NCI-H2171 (cell line): ENCODE measurements at places on chromosomes 11 and 22.

DNA sequence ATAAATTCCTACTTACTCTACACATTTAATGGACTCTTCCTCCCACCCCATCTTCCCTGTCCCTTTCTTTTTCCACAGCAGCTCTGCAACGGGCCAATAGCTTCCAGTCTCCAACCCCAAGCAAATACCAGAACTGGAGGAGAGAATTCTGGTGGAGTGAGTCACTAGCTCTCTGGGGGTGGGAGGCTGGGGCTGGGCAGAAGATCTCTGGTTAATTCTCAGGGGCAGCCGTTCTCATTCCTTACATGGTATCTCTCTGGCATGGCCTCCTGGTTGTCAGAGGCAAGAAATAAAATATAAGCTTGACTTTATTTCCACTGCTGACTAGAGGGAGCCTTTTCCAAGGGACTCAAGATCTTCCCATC, 90.4 kb upstream of the PARVA start:
- DNase-seq, result no peak

DNA sequence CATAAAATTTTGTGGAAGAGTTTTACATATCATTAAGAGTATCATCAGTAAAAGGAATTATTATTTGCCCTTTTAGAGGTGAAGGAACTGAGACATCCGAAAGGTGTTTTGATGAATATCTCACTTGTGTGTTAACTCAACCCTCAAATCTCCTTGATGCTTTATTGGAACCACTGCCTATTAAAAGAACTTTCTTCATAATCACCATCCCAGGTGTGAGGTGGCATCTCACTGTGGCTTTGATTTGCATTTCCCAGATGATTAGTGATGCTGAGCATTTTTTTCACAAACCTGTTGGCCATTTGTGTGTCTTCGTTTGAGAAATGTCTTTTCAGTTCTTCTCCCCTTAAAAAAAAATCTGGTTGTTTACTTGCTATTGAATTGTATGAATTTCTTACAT, 134.0 kb upstream of the SYN3 start:
- DNase-seq, result no peak

DNA sequence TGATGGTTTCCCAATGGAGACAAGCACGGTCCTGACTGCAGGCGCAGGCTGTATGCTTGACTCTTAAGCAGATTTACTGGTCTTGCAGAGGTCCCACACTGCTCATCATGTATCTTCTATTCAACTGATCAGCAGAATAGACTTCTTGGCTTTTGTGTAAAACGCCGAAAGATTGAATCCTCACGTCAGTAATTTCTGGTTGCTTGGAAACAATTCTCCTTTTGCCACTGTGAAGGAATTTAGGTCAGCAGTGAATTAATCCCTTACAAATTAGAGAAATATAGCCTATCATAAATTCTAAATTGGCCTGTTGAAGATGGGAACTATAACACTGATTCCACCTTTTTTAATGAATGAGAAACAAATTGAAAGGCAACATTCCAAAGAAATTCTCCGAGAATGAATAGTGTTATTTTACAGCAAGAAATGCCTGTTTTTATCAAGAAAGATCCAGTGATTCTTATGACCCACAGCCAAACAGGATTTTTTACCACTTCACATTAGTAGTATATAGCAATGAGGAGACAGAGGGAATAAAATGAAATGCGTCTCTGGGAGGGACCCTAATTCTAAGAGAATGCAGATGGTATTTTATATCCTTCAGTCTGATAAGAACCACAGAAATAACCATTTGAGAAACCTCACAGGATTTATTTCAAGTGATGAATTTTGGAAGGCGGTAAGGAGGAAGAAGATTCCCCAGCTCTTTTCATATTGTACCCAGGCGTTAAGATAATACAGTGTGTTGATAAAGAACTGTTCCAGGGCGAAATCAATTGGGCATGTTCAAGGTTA, 362.5 kb downstream of the RAB38 start:
- DNase-seq, result no peak

DNA sequence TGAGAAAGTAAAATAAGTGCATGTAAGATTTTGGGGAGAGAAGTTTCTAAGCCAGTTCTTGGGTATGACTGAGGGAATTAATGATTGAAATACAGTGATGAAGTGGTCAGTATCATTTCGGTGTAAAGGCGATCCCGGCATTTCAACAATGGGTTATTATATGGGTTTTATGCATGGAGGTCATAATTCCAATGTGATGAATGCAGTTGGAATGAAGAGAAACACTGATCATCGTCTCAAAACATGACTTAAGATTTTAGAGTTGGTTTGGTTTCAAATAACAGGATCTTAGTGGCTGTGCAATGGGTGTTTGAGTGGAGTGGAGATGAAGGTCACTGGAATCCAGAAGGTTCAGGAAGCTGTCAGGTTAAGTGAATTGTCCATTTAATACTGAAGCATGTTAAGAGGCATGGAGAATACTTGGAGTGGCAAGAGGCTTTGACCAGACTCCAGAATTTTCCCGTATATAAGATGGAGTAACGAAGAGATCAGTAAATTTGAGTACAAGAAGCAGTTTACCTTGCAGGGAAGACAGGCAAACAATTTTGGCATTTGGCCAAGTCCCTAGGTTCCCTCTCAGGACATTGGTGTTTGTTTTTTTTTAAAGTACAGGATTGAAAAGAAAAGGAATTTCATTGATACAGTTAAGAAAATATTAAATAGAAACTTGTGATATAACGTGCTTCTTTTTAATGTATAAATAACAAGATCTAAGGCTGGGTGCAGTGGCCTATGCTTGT, 96.4 kb upstream of the BIRC3 start:
- no peak for DNase-seq

DNA sequence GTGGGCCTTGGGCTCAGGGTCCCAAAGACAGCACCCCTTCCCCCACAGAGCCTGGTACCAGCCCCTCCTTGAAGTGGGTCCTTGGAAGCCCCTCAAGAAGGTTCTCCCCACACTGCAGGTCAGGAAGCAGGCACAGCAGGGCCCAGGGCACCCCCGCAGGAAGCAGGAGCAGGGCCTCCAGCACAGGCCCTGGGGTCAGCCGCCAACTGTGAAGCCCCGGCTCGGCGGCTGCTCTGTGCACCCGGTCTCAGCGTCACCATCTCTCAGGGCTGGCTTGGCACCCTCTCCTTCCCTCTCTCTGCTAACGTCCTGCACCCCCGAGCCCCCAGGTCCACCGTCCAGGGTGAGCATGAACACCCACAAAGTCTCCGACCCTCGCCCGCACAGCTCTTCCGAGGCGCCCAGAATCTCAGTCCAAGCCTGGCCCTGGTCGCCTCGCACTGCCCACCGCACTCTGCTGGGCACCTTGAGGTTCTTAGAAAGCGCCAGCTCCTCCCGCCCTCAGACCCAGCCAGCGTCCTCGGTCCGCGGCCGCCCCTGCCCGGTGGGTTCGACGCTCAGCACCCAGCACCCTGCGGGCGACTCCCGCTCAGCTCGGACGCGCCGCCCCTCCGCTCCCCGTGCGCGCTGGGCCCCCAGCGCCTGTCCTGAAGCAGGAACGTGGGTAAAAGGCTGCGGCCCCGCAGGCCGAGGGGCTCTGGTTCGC, 1.4 kb upstream of the SIGIRR start:
- no peak for DNase-seq

- no peak for DNase-seq
Measured at GRCh38 chr22:43941449-43941848, 13.8 kb upstream of the SAMM50 start.

DNA sequence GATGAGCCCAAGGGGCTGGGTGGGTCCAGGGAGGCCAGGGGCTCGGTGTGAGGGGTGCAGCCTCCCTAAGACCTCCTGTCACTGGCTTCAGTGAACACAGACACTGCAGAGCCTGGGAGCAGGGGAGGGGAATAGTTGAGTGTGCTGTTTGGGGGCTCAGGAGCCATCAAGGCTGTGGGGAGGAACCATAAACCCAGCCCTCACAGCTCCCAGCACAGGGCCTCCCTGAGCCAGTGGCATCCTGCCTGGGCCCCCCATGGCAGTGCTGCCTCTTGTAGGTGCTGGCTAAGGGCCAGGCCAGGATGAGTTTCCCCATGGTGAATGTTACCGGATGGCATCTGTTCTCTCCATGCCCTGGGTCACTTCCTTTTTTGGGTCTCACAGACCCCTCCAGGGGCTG, 25.5 kb downstream of the KCNJ5 start:
- DNase-seq, result no peak

DNA sequence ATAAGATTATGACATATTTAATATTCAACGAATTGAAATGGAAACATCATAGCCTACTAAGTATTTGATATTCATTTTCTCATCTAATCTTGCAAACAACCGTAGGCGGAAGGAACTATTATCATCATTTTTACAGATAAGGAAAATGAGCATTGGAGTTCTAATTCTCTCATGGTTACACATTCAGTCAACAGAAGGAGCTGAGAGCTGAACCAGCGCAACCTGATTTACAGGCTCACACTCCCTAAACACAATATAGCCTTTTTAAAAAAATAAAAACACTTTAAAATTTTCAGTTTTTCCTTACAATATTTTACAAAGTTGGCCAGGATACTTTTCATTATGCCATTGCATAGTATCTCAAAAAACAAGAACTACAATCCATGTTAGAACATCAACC, 74.8 kb downstream of the APOL5 start:
- DNase-seq, result no peak

GRCh38 chr22:30198152-30198825, 48.3 kb downstream of the LIF start:
- DNase-seq, result no peak

- no peak for DNase-seq
Measured at GRCh38 chr11:30210357-30210756, 20.5 kb upstream of the FSHB start.

DNA sequence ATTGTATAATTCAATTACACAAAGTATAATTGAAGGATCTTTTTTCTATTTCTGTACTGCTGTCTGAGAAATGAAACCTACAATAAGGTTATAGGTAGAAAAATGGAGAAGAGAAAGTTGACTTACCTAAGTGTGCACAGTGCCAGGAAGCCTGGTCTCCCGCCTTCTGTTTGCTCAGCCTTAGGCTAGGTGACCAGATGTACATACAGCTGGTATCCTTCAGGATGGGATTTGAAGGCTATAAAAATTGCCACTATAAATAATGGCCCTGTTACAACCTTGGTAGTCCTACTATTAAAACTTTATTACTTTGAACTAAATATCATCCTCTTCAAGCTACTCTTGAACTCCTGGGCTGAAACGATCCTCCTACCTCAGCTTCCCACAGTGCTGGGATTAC, 19.7 kb downstream of the OR51E2 start:
- no peak for DNase-seq

GRCh38 chr11:19597876-19598275, 114.8 kb upstream of the NAV2 start:
- no peak for DNase-seq

GRCh38 chr22:17266251-17266971, 47.2 kb upstream of the ADA2 start:
- DNase-seq, result peak; percentile 93

GRCh38 chr11:8370812-8371515, 107.3 kb upstream of the LMO1 start:
- no peak for DNase-seq

- DNase-seq, result no peak
Measured at GRCh38 chr11:129308241-129308865, 67.3 kb upstream of the BARX2 start.

DNA sequence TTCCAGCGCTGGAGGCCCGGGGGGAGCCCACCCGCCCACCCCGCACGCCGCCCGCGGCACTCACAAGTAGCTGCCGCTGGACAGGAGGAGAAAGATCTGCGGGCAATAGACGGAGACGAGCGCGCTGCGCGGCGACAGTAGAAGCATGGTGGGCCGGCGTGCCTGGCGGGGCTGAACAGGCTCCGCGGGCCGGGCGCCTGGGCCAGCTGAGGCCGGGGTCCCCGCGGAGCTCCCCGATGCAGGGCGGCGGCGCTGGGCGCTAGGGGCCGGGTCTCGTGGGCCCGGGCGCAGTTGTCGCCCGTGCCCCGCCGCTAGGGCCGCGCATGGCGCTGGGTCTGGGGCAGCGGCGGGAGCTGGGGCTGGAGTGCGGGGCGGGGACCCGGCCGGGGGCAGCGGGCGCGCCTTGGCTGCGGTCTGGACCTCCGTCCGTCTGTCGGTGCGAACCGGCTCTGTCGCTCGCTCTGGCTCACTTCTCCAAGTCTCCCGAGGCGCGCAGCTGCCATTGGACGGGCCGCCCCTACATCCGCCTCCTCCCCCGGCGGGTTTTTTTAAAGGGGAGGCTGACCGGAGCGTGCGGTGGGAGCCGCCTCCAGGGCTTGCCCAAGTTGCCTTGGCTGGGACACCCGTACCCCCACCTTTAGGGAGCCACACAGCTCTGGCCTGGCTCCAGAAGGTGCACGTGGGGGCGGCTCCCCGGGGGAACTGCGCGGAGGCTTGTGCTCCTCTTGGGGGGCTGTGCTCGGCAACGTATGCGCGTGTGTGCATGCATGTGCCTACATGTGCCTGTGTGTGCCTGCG, 4.7 kb downstream of the WNT7B start:
- DNase-seq, result no peak

GRCh38 chr11:110475671-110476070, 45.9 kb downstream of the FDX1 start:
- DNase-seq, result no peak

DNA sequence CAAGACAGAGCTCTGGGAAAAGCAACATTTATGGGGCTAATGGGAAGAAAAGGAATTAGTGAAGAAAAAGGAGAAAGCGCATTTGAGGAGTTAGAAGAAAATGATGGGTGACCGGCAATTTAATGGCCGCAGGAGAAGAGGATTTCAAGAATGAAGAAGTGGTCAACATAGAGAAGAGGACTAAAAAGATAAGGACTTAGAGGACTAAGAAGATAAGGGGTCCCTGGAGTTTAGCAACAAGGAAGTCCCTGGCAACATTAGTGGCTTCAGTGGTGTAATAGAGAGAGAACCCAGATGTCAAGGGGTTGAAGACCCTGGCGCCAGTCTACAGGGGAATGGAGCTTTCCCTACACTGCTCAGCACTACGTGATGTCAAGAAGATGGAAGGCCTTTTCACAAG, 32.3 kb downstream of the WEE1 start:
- no peak for DNase-seq

GRCh38 chr11:16987205-16987568, 27.0 kb downstream of the PLEKHA7 start:
- no peak for DNase-seq

- no peak for DNase-seq
Measured at GRCh38 chr11:79431535-79431934, 9.3 kb downstream of the TENM4 start.

GRCh38 chr22:47388331-47388730, 625.9 kb downstream of the TBC1D22A start:
- no peak for DNase-seq

- no peak for DNase-seq
Measured at GRCh38 chr22:46596819-46597218, 23.4 kb upstream of the GRAMD4 start.

GRCh38 chr11:83779876-83780275, 493.7 kb upstream of the CCDC90B start:
- no peak for DNase-seq

DNA sequence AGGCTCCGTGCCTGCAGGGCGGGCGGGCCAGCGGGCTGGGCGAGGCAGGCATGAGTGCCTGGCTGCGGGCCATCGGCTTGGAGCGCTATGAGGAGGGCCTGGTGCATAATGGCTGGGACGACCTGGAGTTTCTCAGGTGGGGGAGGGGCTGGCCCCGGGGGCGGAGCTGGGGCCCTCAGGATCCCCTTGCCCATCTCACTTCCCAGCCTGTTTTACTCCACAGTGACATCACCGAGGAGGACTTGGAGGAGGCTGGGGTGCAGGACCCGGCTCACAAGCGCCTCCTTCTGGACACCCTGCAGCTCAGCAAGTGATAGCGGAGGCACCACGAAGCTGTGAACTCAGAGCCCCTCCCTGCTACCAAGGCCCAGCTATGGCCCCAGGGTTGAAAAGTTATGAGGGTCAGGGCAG, 5.9 kb downstream of the PHOX2A start:
- DNase-seq, result no peak
